ENCODE measurements at places on chromosomes 3 and 15.
A peak's percentile ranks its signal among the peaks of the same experiment; 100 is the strongest.

DNA sequence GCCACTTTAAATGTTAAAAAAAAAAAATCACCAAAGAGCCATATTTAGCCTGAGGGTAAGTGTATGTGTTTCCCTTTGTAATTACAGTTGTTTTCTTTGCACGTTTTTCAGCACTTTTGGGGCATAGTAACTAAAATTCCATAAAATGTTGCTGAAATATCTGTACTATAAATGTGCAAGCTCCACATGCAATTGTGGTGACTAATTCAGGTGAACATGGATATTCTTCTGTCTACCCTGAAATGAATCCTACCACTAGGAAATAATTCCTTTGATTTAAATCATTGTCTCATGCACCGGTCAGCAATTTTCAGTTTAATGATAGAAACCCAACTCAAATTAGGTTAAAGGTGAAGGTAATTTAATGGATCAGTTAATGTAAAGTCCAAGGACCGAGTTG, 13.1 kb upstream of the TFG start:
- DNase-seq = no peak

DNA sequence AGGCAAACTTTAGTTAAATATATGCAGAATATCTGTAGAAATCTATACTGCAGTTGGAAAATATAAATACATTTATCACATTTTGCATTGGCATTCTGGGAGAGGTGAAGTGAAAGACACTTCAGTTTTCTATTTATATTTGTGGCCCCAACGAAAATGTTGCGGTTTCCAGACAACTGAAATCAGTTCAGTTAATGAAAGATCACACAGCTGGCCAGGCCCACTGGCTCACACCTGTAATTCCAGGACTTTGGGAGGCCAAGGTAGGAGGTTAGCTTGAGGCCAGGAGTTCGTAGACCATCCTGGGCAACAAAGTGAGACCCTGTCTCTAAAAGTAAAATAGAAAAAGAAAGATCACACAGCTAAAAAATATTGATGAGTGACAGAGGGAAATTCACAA, 11.9 kb upstream of the CLASP2 start:
- DNase-seq = no peak

- DNase-seq = peak; percentile 53
Measured at GRCh38 chr15:59349680-59350420, 22.8 kb downstream of the MYO1E start.

DNA sequence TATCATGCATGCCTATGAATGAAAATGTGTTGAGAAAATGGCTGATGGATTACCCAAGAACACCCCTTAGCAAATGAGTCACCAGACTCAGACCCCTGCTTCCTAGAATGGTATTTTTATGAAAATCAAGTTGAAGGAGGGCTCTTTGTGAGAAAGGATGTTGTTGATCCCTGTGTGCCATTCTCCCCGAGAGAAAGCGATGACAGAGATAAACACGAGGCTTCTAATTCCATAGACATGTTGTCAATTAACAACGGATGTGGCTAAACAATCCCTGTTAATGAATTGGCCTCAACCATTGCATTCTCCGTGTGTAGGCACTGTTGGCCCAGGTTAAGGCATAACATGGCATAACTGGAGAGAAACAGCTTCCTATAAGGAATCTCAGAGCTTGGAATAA, 5.8 kb upstream of the OXTR start:
- DNase-seq = no peak

- no peak for DNase-seq
Measured at GRCh38 chr15:48553559-48553958, 92.0 kb downstream of the FBN1 start.

DNA sequence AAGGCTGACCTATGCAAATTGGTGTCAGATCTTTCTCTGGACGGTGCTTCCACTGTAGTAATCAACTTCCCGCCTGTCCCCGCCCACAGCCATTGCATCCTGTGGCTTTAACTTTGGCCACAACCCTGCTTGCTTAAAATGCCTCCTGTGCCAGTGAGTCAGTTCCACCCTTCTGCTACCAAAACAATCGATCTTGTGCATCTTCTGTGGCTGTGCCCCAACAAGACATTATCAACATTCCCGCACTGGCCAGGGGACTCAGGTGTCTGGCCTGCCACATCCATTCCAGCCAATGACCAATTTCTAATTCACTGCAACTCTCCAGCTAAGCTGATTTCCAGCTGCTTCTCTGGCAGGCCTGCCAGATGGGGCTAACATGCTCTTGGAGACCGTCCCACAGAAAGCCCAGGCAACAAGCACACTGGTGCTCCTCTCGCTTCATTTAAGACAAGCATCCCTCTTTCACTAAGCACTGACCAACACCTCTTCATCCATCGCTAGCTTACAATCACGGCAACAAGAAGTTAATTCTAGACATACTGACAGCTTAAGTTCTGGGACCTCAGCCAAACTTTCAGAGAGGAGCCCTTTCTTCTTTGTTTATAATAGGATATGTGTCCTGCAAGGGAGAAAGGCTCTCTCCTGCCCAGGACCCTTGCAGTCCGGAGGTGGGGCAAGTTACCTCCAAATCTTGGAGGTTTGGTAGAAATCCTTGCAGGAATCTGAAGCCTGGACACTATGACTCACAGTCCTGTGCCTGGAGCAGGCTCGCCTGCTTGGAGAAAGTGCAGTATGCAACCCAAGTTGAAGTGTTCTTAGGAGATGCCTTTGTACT, 6.7 kb downstream of the CA12 start:
- DNase-seq = peak; percentile 81

- DNase-seq = no peak
Measured at GRCh38 chr15:62795171-62795570, 247.4 kb upstream of the TPM1 start.

All from activated CD4-positive, alpha-beta memory T cell treated with anti-CD3 and anti-CD28 coated beads for 36 hours (primary cell).